ENCODE measurements at places on chromosomes 2 and 18. TPM values are rescaled to one million over a fixed set of nuclear protein-coding genes. Genes with fewer than 3 reads are reported as not detected.

DNA sequence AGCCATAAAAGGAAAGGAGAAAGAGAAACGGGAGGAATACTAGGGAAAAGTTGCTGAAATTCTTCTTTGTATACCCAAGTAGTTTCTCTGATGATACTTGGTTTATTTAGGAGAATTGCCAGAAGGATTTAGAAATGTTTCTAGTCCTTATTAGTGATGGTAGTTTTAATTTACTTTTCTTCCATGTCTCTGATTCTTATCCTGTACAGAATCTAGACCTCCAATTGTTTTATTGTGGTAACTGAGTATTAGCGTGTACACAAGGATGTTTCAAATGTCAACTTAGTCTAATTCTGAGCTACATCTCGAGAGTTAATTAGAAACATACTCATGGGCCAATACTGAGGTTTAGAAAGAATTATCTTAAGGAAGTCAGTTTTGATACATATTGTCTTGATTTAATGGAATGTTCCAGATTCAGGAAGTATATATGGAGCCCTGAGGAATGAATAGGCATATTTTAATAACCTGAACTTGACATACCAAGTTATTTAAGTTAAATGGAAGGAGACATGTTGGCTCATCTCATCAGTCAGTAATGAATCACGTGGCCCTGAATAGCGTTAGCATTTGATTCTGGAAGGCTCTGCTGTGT, 219.6 kb downstream of the LTBP1 start:
- DNase-seq, result no peak

DNA sequence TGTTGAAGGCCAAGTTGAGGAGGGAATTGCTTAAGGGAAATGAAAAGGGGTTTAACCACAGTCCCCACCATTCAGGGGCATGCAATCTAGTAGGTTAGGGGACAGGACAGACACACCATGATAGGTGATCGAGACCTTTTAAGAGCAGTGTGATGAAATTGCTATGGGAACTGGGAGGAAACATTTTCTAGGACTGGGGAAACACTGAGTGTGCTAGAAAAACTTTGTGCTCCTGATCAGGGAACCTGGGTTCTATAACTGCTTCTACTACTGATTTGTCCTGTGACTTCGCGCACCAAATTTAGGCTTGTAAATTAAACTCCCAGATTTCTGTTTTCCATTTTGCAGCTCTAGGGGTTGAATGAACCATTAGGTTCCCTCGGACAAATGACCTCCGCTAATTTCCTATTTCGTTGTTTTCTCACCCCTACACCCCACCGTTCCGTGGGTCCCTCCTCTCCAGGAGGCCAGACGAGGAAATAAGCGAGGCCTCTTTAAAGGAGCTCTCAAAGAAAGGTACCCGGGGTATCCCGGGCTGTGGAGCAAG, 371 bp upstream of the LCLAT1 start:
- DNase-seq, result no peak

The NMUR1 gene
- 1.0 TPM for total RNA-seq

GRCh38 chr18:2337552-2338141, 233.7 kb downstream of the METTL4 start:
- no peak for DNase-seq
